ENCODE measurements at places on chromosomes 5 and 9.

- DNase-seq, result no peak
Measured at GRCh38 chr9:4537581-4537980, 47.3 kb downstream of the SLC1A1 start.

DNA sequence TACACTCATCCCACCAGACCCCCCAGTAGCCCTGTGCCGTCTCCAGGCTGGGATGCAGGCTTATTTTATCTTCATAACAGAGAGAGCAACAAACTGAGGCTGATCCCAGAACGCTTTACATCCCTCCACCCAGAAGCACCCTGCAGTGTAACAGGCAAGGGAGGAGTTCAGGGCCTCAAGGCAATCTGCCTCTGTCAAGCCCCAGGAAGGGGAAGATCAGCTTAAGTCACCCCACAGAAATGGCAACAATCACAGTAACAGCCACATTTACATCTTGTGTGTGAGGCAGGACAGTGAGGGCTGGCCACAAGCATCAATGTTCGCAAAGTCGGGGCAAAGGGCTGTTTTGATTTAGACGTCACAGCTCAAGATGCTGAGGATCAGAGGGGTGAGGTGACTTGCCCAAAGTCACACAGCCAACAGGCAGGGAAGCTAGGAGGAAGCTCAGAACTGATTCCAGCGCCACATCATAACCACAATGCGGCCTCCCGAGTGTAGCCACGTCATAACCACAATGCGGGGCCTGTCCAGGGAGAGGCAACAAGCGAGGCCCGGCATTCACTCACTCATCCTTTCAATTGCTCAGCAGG lies 14.4 kb downstream of the STK10 start:
- DNase-seq, result peak; percentile 76

- DNase-seq, result no peak
Measured at GRCh38 chr5:6715271-6715670, 2.0 kb downstream of the TENT4A start.

- DNase-seq, result no peak
Measured at GRCh38 chr9:114694719-114695269, 12.8 kb upstream of the TEX48 start.
